ENCODE measurements at places on chromosomes 5 and 9. TPM values are rescaled to one million over a fixed set of nuclear protein-coding genes. Genes with fewer than 3 reads are reported as not detected.

DNA sequence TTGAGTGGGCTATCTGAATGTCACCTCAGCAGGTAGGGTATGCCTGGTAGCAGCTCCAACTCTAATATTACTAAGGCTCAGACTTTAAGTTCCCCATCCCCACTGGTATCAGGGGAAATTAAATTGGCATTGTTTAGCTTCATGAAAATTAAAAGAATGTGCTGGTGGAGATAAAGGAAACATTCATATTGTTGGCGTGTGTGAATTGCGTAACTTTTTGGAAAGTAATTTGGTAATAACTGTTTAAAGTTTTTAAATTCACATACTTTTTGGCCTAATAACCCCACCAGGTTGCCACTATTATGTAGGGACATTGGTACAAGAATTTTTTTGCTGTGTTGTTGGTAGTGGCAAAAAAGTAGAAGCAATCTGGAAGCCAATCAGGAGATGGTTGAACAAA lies 29.4 kb downstream of the TNPO1 start:
- no peak for DNase-seq

DNA sequence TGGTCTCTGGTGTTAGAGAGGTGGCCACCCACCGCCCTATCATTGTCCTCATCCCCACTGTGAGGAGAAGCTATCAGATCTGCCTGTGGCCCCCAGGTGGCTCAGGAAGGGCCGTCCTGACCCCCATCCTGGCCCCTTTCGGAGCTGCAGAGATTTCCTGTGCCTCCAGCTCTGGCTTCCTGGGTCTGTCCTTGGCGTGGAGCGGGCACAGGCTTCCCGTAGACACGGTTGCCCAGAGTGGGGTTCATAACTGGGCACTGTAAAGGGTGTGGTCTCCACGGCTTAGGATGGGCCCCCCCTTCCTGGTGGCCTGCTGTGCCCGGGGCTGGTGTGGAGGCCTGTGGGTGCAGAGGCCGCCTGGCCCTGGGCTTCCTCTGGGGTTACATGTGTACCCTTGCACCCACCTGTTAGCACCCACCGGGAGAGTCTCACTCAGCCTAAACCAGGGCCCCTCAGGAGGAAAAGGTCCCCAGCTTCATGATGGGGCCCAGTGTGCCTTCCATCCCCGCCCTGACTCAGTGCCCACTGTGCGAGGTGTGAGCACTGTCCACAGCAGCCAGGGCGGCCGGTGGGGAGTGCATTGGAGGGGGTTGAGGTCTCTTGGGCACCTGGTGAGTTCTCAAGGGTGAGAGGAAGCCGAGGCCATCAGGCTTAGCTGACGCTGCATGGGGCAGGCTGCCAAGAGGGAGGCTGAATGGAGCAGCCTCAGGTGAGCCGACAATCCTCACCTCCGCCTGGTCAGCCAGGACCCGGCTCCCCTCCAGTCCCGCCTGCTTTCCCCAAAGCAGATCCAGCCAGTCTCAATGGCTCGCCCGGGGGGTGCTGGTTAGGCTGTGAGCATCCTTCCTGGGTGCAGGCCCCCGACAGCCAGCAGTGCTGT lies 15.3 kb upstream of the AJM1 start:
- DNase-seq, result no peak

DNA sequence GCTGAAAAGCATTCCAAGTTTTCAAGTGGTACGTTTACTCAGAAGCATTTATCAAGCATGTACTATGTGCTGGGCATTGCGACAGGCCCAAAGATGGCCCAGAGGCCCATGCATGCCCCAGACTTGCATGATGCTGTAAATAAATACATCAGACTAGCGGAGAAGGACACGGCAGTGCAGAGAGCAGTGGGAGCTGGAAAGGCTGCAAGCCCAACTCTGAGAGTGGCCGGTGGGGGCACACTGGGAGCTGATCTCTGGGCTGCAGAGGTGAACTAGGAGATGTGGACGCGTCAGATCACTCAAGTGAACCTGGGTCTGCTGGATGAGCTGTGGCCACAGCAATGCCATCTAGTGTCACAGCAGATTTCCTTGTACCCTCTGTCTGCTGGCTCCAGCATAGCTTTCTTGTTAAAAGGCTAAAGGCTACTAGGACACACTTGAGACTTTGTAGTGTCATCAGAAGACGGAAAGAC lies 246.9 kb downstream of the FANCC start:
- no peak for DNase-seq

DNA sequence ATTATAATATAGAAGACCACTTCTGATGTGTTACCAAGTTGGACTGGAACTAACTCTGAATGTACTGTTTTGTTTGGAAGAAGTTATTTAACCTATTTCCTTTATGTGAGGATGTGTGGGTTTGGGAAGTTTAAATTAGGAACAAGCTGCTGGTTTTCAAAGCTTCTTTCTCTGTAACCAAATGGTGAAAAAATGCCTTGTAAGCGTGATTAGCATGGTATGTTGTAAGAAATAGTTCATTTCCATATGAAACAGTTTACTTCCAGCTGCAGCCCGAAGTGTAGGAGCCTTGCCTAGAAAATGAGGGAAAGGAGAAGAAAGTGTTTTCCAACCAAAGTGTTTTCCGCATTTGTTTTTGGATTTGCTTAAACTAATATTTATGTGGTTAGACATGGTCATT lies 36.0 kb downstream of the TTC1 start:
- DNase-seq, result no peak

DNA sequence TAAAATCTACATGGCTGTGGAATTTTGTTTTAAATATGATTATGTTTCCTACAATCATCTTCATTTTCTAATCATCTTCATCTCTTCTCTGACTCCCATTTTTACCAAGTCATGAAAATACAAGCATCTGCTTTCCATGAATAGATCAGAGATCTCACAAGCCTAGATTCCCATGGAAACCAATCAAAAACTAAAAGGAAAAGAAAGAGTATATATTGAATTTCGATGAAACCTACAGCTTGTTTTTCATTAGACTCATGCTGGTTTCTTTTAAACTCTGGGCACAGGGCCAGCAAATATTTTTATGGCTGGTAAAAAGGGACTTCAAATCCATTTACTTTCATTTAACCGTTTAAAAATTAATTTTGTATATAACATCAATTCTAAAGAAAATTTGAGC lies 51.2 kb downstream of the INVS start:
- DNase-seq, result no peak

DNA sequence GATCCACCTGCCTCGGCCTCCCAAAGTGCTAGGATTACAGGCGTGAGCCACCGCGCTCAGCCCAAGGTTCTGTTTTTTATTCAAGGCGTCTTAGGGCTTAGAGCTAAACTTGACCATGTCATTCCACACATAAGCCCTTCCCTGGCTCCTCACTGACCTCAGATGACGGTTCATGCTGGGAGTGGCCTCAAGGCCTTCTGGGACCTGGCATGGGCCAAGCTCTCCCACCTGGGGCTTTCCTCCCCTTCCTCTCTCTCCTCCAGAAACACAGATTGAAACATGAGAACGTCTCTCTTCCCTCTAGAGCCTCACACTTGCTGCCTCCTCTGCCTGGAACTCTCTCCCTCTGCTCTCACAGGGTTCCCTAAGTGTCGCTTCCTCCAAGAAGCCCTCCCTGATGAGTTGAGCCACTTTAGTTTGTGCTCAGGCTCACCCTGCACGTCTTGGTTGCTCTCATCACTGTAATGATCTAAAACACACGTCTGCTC lies 155.6 kb upstream of the IER5L start:
- no peak for DNase-seq

- DNase-seq, result no peak
Measured at GRCh38 chr5:168939887-168940544, 360.8 kb upstream of the PANK3 start.

GRCh38 chr5:166441-167372 lies 24.6 kb upstream of the LRRC14B start:
- DNase-seq, result no peak

DNA sequence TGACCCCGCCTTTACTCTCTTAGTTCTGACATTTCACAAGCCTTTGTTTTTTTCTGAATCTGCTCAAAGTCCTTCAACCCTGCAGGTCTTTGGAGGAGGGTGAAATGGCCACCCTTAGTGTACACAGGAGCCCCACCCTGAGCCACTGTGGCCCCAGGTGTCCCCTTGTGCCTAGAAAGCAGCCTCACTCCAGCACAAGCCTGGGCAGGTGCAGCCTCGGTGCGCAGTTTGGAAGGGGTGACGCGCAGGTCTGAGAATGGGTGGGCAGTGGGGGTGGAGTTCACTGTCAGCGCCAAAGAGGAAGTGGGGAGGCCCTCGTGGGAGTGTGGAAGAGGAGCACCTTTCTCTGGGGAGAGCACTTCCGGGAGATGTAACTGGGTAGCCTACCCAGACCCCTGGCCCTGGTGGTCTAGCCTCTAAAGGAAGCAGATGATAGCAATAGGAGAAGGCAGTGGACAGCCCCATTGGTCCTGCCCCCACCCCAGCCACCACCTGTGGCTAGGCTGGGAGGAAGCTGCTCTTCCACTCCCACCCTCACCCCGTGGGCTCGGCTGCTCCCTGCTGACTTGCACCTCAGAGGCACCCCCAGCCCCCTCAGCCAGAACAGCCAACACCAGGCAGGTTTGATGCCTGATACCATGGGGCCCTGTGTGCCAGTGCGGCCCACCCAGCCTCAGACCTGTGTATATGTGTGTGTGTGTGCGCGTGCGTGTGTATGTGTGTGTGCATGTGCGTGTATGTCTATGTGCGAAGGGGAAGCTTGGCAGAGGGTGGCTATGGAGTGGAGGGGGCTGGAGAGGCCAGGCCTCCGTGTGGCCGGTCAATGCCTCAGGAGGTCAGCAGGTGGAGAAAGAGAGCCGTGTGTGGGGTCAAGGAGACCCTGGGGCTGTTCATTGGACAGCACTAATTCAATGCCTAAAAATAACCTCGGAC lies 16.8 kb upstream of the DAB2IP start:
- DNase-seq, result no peak

DNA sequence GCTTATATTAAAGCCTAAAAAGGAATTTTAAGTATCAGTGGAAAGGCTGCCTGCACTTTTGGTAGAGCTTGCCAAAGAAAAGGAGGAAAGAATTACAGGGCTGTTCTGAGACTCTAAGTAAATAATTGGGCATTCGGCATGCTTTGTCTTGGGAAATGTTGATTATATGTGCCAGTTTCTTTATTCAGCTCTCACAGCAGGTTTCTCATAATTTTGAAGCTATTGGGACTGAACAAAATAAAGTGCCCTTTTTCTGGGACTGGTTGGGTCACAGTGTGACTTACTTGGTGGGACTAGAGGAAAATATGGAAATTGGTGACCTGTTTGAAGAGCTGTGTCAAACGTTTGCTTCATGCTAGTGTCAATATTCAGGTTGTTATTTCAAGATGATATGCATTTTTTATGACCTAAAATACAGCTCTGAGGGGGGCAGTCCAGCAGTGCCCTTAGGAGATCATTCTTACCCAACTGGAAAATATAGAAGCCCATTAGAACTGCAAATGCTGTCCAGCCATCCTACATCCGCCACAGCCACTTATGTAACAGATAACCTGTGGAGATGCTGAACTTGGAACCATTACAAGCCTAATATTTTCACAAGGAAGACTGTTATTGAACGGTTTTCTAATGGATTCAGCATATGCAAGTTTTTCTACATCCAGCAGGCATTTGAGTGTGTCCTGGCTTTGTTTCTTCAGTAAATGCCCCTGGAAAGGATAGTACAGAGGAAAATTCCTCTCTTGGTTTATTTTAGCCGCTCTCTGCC lies 122.4 kb downstream of the SNCAIP start:
- no peak for DNase-seq

DNA sequence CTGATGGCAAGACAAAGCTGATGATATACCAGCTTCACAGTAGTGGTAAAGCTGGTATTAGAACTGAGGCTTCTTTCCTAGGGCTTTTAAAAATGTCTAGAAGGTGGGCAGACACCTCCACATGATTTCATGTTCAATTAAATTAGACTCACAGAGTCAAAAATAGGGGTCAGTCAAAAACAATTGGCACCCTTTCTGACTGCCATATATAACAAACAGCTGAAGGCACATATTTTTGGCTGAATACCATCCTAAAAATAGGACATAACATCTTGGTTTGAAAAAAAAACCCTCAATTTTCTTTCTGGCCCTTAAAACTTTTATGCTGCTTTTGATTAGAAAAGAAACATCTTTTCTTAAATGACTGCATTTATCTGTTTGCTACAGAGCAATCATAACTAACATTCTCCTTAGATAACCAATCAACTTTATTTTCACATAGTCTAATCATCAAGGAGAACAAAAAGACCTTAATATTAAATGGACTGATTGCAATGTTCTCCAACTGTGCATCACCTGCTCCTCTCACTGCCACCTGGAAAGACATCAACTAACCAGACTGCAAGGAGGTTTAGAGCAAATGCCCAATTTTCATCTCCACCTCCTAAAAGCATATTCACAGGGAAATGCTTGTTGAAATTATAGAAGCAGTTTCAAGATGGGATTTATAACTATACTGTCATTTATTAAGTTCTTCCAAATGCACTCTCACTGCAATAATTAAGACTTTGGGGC lies 3.2 kb downstream of the SGTB start:
- DNase-seq, result no peak

- no peak for DNase-seq
Measured at GRCh38 chr5:173944511-173944910, 44.5 kb upstream of the C5orf47 start.

DNA sequence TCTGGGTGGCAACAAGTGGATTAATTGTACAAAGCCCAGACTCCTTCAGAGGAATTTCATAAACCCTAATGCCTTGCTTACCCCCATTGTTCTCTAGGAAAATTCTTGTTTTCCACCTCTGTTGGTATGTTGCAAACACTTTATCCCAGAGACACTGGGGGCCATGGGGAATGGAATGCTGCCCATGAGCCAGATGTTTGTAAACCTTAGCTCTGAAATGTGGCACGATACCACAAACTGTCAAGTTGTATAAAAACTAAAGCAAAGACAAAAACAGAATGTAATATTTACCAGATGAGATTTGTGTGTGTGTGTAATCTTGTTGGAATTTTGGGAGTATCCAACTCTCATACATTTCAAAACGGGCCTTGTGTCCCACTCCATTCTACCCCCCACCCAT lies 465.0 kb downstream of the EBF1 start:
- DNase-seq, result no peak

- no peak for DNase-seq
Measured at GRCh38 chr9:34454571-34455065, 3.8 kb downstream of the FAM219A start.

DNA sequence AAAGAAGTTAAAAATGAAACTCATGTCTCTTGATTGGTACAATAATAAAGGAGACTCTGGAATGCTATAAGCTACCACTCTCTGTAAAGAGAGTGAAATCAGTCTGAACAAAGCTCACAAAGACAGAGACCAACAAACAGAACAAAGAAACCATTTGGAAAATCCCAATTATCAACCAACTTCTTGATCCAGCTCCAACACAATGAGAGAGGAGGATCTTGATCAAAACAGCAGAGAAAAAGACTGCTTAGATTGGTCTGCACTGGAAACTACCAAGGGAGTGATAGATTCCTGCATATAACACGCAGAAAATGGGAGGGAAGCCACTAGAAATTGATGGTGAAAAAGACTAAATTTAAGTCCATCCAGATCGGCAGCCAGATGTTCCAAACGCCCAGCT lies 23.1 kb upstream of the RNF38 start:
- DNase-seq, result no peak

GRCh38 chr5:104412649-104413240 lies 850.2 kb upstream of the NUDT12 start:
- DNase-seq, result no peak

Gene PDGFRB
- 366 TPM for total RNA-seq

Gene HSPB3
- total RNA-seq, result not detected

Gene SAXO1
- not detected for total RNA-seq

Gene SHISAL2B
- 0.69 TPM for total RNA-seq

Gene PRDM9
- total RNA-seq, result not detected

Gene SGCD
- total RNA-seq, result 6.3 TPM

Gene ADAMTS13
- 1.1 TPM for total RNA-seq
